ENCODE measurements at places on chromosomes 7 and 10. TPM values are rescaled to one million over a fixed set of nuclear protein-coding genes. Genes with fewer than 3 reads are reported as not detected.

Gene CABCOCO1
- not detected for total RNA-seq

GRCh38 chr7:92797693-92798092, 38.7 kb downstream of the CDK6 start:
- peak; percentile 40 for DNase-seq

DNA sequence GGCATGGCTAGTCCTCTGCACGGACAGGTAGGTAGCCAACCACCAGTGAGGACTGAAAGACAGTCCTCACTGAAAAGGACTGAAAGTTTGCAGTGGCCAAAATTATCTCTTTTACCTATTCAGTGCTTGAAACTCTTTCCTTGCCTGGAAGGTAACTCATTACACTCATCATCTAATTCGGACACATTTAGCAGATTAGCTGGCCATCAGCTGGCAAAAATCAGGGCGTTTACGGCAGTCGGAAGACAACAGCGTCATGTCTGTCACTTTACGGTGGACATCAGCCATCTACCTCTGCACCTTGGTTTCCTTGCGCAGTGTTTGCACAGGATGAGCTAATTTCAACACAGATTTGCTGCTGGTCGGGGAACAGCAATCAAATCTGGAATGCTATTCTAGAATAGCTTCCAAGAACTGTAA, 740 bp downstream of the ANXA7 start:
- DNase-seq = no peak

- no peak for DNase-seq
Measured at GRCh38 chr10:115272482-115272881, 179.3 kb downstream of the ATRNL1 start.

DNA sequence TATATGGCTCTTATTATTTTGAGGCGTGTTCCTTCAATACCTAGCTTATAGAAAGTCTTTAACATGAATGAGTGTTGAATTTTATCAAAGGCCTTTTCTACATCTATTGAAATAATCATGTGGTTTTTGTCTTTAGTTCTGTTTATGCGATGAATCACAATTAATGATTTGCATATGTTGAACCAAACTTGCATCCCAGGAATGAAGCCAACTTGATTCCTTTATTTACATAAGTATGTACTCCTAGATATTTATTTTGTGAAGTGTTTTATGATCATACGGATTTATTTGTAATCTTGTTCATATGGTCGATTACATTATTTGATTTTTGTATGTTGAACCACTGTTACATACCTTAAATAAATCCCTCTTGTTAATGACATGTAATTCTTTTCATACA, 244.3 kb upstream of the KCND2 start:
- DNase-seq = no peak

DNA sequence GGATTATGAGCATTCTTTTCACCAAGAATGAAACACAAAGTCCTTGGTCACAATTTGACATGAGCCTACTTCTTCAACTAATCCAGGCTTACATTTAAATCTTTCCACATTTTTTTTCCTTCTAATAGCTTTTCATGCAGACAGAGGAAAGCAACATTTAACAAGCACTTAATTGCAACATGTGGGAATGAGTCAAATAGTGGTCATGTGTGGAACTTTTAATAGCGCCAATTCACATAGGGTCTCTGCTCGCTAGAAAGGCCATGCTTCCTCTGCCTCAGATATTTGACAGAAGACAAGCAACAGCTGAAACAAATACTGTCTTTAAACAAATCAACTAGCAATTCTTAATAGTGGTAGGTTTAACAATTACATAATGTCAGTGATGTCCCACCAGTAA, 285.9 kb upstream of the ETV1 start:
- no peak for DNase-seq

DNA sequence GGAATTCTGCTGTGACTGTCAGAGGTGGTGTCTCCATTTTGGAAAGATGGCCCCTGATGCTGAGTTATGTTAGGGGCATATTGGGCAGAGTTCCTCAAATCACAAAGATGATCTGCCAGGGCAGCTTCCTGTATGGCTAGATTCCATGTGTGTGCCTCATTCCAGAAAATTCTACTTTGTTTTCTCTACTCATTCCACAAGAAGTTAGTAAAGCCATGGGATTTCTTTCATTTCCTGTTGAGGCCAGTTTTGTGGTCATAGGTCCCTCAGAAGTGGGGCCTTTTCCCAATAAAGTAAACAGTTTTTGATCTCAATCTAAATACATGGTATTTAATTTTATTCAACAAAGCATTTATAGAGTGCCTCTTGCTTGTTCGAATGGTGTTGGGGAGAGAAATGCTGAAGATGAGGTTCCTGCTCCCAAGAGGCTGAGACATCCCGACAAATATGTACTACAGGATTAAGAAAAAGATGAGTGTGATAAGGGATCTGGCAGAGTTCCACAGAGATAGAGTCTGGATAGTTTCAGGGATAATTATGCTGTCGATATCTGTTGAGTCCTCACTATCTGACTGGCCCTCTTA, 33.0 kb downstream of the MINDY4 start:
- DNase-seq = no peak

GRCh38 chr7:27143023-27143949, at the start of gene HOXA5:
HOXA5 (minus strand) TSS chr7:27143681; CDS start chr7:27143607, 74 bp downstream.
- no peak for DNase-seq
